ENCODE measurements at places on chromosomes 2 and 18.

- no peak for DNase-seq
These were observed 262.9 kb upstream of the TCF4 start for GRCh38 chr18:55850904-55851303.

- no peak for DNase-seq
These were observed 2.7 kb downstream of the SLC4A3 start for GRCh38 chr2:219629976-219630695.

GRCh38 chr2:147456779-147457178, 388.1 kb upstream of the ACVR2A start:
- peak; percentile 9 for DNase-seq

GRCh38 chr2:10375570-10376281, 72.4 kb downstream of the ODC1 start:
- no peak for DNase-seq

GRCh38 chr2:35651688-35652323, 703.8 kb upstream of the CRIM1 start:
- no peak for DNase-seq

- DNase-seq = no peak
These were observed 10.7 kb upstream of the ID2 start for GRCh38 chr2:8671176-8671575.

GRCh38 chr18:22267697-22268096, 98.3 kb downstream of the GATA6 start:
- no peak for DNase-seq

- no peak for DNase-seq
These were observed 162.6 kb downstream of the MYCN start for GRCh38 chr2:16102976-16103380.

- DNase-seq = peak; percentile 26
These were observed 2.0 kb downstream of the LYPD6B start for GRCh38 chr2:149040451-149040850.

GRCh38 chr18:76382275-76382674, 112.8 kb downstream of the ZNF516 start:
- no peak for DNase-seq

GRCh38 chr18:6482198-6482977, 67.7 kb upstream of the L3MBTL4 start:
- DNase-seq = peak; percentile 87

GRCh38 chr18:58552057-58552461, 76.8 kb downstream of the ALPK2 start:
- peak; percentile 75 for DNase-seq

DNA sequence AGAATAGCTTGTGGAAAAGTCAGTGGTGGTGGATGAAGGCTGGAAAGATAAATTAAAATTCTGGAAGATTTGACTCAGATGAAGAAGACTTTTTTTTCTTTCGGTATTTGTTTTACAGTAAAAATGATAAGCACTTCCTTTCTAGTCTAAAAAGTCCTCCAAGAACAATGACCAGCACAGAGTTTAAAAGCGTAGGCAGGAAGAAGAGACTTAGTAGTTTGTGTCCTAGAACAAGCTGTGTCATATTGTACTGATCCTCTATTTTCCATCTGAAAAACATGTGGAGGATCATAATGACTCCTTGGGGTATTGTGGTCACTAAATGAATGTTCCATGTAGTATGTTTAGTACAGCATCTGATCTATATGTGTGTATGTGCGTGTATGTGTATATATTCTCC, 132.4 kb upstream of the FSHR start:
- peak; percentile 4 for DNase-seq

- no peak for DNase-seq
These were observed 17.2 kb downstream of the TNP1 start for GRCh38 chr2:216842636-216843035.

DNA sequence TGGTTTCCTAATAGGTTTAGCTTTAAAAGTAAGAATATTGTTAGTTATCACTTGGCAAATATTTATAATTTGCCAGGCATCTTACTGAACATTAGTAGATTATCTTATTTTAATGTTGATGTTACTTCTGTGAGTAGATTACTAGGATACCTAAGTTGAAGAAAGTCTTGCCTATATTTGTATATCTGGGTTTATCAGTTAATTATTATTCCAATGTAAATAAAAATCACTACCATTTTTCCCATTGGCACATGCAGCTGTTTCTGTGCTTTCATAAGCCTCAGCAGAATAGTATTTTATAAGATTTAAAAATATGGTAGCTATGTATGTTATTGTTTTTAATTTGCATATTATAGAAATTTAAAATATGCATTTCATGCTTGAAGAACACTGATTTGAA, 16.3 kb upstream of the TRIM43B start:
- no peak for DNase-seq

- DNase-seq = no peak
These were observed 117.6 kb downstream of the DOCK10 start for GRCh38 chr2:224924631-224925030.

DNA sequence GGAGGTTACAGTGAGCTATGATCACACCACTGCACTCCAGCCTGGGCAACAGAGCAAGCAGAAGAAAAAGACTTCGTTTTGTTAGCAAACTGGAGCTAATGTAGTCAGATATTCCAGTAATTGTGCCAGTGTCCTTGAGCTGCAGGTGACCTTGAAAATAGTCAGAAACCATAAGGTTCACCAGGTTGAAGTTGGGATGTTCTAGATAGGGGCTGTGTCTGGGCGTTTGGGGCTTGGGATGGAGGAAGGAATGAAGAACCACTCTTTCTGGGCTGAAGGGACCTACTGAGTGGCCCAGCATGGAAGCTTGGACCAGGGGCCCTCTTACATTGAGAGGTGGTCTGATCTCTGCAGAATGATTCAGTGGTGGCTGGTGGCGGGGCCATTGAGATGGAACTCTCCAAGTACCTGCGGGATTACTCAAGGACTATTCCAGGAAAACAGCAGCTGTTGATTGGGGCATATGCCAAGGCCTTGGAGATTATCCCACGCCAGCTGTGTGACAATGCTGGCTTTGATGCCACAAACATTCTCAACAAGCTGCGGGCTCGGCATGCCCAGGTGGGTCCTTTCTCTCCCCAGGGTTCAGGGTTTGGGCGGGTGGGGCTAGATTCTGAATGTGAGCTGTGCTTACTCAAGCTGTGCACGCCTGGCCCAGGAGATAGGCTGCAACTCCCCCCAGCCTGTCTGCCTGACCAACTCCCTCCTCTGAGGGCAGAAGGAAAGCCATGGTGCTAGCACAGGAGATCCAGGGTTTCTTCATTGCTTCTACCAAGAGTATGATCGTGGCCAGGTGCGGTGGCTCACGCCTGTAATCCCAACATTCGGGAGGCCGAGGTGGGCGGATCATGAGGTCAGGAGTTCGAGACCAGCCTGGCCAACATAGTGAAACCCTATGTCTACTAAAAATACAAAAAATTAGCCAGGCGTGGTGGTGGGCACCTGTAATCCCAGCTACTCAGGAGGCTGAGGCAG, 17.1 kb downstream of the CCT7 start:
- no peak for DNase-seq

- DNase-seq = no peak
These were observed 54.1 kb upstream of the MEX3C start for GRCh38 chr18:51251625-51252024.

GRCh38 chr2:8412082-8412481, 269.8 kb upstream of the ID2 start:
- peak; percentile 15 for DNase-seq

GRCh38 chr2:195898505-195899191, 170.0 kb downstream of the DNAH7 start:
- DNase-seq = peak; percentile 99

- no peak for DNase-seq
These were observed 70.9 kb downstream of the ZEB2 start for GRCh38 chr2:144449028-144449406.

- no peak for DNase-seq
These were observed 45.3 kb upstream of the VWC2L start for GRCh38 chr2:214365549-214365948.

DNA sequence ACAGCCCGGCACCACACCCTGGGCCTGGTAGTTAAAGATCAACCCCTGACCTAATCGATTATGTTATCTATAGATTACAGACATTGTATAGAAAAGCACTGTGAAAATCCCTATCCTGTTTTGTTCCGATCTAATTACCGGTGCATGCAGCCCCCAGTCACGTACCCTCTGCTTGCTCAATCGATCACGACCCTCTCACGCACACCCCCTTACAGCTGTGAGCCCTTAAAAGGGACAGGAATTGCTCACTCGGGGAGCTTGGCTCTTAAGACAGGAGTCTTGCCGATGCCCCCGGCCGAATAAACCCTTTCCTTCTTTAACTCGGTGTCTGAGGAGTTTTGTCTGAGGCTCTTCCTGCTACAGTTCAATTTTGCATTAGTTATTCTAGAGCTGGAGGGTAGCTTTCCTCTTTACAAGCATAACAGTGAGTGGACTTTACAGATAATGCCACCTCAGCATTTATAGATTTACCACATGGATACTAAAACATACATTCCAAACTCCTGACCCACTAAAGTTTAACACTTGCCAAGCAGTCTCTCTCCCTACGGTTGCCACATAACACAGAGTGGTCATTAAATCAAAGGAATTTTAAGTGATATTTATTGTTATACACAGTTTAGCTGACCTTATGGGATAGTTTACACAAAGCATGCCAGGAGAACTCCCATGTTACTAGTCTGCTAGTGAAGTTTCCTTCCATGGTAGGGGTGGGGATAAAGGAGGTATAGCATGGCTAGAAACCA, 101.0 kb downstream of the EVA1A start:
- DNase-seq = peak; percentile 75
